ENCODE measurements at places on chromosomes 16 and 17. TPM values are rescaled to one million over a fixed set of nuclear protein-coding genes. Genes with fewer than 3 reads are reported as not detected.

GRCh38 chr16:15539197-15539596, 103.8 kb downstream of the MARF1 start:
- DNase-seq: no peak

TUBD1 gene
- 23.7 TPM for polyA plus RNA-seq

ENGASE gene
- polyA plus RNA-seq: 21.0 TPM

DNA sequence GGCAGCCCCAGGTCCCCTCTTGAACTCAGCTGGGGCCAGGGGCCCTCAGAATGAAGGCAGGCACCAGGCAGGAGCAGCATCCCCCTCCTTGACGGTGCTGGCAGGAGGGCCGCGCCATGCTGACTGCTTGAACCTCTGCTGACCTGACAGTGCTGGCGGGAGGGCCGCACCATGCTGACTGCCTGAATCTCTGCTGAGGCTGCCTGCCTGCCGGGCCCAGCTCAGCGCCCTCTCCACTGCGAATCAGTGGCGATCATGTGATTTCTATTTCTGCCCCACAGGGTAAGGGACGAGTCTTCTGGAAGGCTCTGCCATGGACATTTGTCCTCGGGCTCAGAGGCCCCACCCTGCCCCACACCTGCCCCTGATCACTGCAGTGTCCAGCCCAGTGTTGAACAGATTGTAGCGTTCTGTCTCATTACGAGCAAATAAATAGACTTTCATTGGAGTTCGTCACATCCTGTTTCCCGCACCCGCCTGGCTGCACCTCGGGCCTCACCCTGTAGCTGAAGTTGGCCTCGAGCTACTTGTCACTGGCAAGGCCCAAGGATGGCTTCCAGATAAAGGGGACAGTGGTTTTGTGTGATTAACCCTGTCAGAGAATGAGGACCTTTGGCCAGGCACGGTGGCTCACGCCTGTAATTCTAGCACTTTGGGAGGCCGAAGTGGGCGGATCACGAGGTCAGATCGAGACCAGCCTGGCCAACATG, 8.6 kb downstream of the C16orf90 start:
- DNase-seq: no peak

GRCh38 chr17:78852709-78853121, 12.1 kb upstream of the USP36 start:
- DNase-seq: no peak

ALOX15B gene
- polyA plus RNA-seq: 1.0 TPM

RHBDL3 gene
- polyA plus RNA-seq: 1.5 TPM

DNA sequence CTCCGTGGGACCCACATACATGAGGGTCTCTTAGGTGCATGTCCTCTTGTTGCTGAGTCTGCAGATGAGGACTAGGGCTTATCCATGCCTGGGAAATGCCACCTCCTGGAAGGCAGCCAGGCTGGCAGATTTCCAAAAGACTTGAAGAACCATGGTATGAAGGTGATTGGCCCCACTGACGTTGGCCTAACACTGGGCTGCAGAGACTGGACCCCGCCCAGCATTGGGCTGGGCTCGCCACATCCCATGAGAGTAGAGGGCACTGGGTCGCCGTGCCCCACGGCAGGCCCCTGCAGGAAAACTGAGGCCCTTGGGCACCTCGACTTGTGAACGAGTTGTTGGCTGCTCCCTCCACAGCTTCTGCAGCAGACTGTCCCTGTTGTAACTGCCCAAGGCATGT, 38.2 kb upstream of the IL21R start:
- DNase-seq: no peak

DNA sequence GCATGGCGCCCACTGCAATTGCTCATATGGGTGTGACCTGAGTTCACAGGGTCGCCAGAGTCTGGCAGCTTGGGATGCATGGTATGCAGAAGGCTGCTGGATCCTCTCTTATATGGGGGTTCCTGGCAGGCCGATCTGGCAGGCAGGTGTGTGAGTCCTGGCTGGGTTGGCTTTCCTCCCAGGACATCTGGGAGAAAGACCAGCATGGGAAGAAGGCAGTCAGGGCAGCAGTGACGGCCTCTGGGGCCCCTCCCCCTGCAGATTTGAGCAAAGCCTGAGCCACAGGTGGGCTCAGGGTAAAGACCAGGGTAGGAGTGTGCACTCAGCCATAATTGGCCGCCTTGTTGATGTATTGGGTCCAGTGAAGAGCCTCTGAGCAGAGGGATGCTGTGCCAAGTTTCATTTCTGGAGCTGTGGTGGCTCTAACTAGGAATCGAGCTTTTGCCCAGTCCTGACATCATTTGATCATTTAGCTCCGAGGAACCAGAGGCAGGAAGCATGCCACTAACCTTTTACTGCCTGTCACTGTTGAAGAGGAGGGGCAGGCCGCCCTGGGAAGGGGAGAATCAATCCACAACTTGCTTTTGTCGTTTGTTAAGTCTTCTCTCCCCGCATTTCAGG, 174.3 kb downstream of the CCDC182 start:
- no peak for DNase-seq

- DNase-seq: no peak
These were observed 238.2 kb downstream of the KCNJ2 start for GRCh38 chr17:70407506-70407905.

GRCh38 chr17:1852327-1852726, 22.5 kb downstream of the RPA1 start:
- no peak for DNase-seq

DNA sequence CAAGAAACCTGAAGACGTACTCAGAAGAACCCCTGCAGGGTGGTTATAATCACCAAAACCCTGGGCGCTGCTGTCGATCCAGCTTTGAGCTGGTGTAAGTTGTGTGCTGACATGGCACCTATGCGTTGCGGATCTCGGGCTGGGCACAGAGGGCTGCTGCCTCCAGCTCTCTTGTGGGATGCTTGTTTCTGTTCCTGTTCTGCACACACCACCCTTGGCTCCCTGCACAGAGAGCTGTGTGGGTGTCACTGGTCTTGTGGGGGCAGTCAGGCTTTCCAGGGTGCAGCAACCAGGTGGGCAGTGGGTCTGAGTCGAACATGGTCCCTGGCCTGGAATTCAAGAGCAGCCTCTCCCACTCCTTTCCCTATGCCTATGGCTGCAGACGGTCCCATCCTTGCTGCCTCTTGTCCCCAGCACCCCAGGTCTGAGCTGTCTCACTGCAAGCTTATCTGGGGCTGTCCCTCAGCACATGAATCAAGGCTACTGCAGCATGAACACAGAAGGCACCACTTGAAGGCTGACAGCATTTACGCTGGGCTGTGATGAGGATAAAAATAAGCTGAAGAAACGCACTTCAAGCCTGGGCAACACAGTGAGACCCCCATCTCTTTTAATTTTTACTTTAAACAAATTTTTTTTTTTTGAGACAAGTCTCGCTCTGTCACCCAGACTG, 20.1 kb downstream of the ZNF276 start:
- no peak for DNase-seq

NPW gene
- polyA plus RNA-seq: 3.8 TPM

RNF112 gene
- polyA plus RNA-seq: 1.3 TPM

- DNase-seq: no peak
These were observed 4.1 kb downstream of the CALCOCO2 start for GRCh38 chr17:48834973-48835372.

GRCh38 chr16:89656435-89657121, 930 bp downstream of the CHMP1A start:
- DNase-seq: no peak

- no peak for DNase-seq
These were observed 7.4 kb downstream of the CIBAR2 start for GRCh38 chr16:85104821-85105391.

DNA sequence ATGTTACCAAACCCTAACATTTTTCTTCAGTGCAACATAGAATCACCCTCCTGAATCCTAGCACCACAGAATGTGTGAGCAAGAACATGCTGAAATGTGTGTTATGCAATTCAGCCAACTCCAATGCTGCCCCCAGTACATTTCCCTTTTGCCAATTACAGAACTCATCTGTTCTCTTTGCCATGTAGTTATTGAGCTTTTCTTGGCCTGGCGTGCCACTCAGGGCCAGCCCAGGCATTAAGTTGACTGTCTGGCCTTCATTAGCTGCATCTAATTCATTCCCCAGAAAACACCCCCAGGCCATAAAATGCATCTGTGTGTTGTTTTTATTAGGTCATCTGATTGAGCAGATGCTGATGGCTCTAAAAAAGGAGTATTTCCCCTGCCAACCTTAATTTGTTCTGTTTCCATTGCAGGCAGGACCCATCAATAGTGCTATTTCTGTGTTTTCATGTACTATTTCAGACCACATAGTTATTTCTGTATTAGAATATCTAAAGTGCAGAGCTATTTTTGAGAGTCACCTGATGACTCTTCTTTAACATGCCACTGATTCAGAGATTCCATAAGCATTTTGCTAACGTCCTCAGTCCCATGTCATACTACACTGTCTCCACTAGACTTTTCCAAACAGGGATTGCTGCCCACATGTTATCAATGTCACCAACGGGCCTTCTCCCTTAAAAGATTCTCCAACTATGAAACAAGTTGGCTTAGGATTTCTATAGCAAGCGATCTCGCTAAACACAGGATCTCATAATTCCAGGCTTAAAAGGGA, 969.7 kb downstream of the CDH11 start:
- no peak for DNase-seq

CCL2 gene
- 18.7 TPM for polyA plus RNA-seq

XAF1 gene
- 18.8 TPM for polyA plus RNA-seq

DNA sequence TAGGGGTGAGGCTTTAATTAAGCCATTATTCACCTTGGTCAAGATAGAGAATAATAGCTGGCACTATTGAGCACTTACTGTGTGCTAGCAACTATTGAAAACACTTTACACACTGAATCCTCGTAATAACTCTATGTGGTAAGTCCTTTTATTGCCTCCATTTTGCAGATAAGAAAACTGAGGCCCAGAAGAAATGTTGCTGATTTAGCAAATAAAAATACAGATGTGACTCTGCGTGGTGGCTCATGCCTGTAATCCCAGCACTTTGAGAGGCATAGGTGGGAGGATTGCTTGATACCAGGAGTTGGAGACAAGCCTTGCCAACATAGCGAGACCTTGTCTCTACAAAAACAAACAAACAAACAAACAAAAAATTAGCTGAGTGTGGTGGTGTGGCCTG, 19.4 kb downstream of the OTOA start:
- no peak for DNase-seq

UMOD gene
- 163 TPM for polyA plus RNA-seq

- no peak for DNase-seq
These were observed 16.9 kb downstream of the CLEC16A start for GRCh38 chr16:10961231-10961630.

DNA sequence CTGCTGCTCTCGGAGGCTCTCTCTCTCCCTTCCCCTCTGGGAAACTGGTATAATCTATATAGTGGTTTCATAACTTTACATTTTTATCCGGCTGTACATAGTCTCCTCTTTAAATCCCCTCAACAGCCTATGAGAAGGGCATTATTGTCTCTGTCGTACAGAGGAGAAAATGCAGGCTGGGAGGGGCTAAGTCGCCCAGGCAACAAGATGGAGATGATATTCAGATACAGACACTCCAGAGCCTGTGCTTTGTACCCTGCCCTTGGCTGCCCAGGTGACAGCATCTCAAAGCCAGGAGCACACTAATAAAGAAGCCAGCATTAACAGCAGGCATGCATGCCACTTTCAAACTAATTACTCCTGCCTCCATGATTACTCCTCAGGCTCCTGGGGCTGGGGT, 4.7 kb upstream of the EIF1 start:
- DNase-seq: no peak

GRCh38 chr16:48611329-48612137, 1.6 kb upstream of the N4BP1 start:
- DNase-seq: no peak

DNA sequence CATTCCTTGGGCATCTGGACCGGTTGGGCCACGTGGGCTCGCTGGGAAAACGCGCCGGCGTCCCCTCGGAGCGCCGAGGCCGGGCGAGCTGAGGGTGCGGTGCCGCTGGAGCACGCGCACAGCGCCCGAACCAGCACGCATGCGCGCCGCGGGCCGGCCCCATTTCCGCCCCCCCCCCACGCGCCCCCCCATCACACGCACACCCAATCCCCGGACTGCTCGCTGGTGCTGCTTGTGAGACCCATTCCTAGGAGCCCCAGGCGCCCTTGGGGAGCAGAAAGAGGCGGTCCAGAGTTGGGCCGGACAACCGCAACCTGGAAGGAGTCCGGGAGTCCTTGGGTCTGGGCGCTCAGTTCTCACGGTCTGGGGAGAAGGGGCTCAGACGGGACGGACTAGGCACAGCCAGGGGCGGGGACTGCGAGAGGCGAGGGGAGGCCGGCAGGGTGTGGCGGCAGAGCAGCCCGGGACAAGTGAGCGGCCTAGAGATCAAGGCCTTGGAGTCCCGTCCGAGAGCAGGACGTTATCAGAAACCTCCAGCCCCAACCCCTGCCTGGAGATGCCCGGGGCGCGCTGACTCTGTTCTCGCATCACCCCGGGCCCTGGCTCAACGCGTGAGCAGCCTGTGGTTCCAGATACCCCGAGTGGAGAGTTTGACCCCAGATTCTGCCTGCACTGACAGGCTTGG, 6.0 kb upstream of the CBX8 start:
- no peak for DNase-seq

PDIA2 gene
- polyA plus RNA-seq: 2.4 TPM

OR1F1 gene
- polyA plus RNA-seq: not detected

DNA sequence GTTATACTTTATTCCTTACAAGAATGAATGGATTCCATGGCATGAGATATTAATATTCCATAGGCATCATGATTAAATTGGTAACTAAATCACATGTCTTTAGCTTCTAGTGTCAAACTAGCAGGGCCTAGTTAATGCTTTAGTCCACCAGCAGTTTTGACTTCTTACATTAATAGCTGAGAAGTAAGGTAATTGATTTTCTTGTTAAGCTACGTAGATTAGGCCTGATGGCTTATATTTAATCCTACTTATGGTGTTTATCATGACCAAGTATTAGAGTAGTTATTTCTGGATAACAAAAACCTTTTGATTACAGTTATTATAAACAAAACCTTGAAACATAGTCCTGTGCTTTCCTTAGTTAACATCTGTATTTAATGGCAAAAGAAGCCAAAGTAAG, 184.5 kb downstream of the TANC2 start:
- no peak for DNase-seq
